Activated CD4-positive, alpha-beta T cell treated with anti-CD3 and anti-CD28 coated beads for 36 hours (primary cell): ENCODE measurements at places on chromosomes 12 and 14. TPM values are rescaled to one million over a fixed set of nuclear protein-coding genes. Genes with fewer than 3 reads are reported as not detected.

DNA sequence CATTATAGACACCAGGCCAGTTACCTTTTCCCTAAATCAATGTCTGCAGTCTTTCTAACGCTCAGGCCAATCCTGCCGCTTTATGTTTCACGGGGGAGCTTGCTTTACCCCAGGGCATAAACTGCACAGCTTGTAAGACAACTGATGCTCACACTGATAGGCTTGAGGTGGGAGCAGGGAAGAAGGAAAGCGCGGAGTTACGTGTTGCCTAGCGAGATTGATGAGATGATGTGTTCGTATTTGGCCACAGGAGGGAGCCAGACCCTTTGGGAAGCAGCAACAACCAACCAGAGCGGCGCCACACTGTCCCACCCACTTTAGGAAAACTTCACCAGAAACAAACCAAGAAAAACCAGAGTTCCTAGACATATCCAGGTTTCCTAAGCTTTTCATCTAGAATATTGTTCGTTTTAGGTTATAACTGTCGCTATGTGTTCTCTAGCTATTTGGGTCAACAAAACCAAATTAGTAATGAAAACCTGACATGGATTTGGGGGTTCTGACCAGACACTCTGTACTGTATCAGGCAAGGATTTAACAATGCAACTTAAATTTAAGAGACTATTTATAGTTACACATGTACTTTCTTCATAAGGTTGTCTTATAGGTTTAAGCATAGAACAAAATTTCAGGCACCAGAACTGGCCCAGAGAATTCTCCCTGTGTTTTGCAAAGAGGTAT lies 2.4 kb downstream of the IL26 start:
- DNase-seq: peak; percentile 85

DNA sequence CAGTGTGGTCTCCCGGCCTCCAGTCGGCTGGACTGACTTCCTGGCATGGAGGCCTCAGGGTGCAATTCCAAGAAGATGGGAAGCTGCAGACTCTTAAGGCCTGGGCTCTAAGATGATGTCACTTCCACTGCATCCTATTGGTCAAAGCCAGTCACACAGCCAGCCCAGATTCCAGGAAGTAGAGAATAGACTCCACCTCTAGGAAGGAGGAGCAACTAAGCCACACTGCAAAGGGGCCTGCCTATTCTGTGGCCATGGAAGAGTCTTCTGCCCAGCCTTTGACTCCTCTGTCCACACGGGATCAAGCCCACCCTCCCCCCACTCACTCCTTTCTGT lies 103.9 kb upstream of the RFLNA start:
- peak; percentile 14 for DNase-seq

Gene CCDC197
- total RNA-seq: 0.34 TPM

DNA sequence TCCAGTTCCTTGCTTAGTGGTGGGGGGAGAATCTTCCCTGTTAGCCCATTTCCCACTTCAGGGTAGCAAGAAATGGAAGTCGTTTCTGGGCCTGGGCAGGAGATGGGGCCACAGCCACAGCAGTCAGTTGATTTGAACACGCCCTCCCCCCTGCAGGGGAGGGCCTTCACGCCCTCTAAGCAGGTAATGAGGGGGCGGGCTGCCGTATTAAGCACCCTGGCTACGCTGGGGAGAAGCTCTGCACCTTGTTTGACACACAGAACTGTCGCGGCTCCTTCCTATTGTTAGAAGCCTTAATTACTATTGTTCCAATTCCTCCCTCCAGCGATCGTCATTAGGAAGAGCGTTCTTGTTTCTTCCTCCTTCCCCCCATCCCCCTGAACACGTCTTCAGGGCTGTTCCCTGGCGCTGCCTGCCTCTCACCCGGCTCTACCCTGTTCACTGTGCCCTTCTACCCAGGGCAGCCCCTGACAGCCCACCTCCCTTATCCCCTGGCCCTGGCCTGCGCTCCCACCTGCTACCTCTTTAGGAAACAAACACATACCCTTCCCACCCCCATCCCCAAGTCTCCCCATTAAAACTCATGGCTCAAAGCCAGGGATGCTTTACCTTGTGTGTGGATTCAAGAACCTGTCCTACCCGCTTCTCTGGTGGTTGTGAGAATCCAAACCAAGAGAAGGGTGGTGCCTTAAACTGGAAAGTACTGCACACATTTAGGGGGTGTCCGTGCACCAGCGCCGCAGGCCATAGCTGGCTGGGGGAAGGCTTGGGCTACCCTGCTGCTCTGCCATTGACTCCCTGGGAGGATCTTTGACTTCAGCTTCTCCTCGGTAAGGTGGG lies 137.6 kb downstream of the TSPAN9 start:
- DNase-seq: no peak

Gene OTOGL
- not detected for total RNA-seq

Gene BAG5
- total RNA-seq: 24.2 TPM

- DNase-seq: no peak
Observed at GRCh38 chr14:20644520-20644919, 3.0 kb upstream of the OR6S1 start.

Gene FGF23
- total RNA-seq: not detected

- DNase-seq: no peak
Observed at GRCh38 chr12:107411792-107412535, 273.6 kb upstream of the PWP1 start.

DNA sequence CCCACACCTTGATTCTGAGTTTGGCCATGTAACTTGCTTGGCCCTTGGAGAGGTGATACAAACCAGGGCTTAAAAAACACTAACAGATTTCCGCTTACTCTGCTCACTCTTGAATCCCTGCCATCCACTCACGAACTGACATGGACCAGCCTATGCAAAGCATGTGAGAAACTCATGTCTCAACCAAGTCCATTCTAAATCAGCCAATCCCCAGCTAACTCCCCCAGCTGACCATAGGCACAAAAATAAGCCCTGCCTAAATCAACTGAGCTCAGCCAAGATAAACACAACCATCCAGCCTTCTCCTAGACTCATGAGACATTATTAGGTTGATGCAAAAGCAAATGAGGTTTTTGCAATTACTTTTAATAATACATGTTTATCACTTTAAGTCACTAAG lies 353.9 kb upstream of the TBX3 start:
- DNase-seq: no peak

GRCh38 chr12:5407034-5407856 lies 24.7 kb upstream of the NTF3 start:
- DNase-seq: no peak

DNA sequence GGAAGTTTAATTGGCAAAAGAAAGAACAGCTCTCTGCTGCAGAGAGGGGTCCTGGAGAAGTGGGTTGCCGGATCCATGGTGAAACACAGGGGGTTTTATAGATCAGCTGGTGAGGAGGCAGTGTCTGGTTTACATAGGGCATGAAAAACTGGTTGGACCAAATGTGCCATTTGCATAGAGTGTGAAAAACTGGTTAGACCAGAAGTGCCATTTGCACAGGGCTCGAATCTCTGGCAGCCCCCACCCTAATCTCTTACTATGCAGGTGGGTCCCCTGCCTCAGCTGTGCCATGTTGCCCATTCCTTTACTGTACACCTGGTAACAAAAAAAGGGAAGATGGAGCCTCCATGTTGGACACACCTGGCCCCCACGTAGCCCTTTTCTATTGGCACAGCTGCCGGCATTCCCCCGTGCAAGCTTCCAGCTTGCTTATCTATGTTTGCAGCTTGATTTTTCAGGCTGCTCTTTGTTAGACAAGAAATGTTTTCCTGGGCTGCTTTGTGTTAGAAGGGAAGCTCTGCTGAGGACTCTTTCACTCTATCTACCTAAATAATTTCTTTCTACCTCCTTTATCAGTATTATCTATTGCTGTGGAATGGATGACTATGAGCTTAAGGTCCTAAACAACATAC lies 61.1 kb upstream of the TMEM132D start:
- no peak for DNase-seq

Gene ACSS3
- not detected for total RNA-seq

DNA sequence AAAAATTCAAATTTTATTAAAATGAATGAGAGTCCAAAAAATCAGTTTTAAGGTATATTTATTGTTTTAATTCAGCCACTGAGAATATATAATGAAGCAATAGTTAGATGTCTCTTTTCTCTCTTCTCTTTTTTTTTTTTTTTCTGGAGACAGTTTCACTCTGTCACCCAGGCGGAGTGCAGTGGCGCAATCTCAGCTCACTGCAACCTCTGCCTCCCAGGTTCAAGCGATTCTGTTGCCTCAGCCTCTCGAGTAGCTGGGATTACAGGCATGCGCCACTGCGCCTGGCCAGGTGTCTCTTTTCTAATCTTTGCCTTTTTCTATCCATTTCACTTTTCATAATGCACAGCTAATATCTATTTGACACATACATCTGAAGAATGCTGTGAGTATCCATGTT lies 307.1 kb upstream of the RGS6 start:
- DNase-seq: no peak

Gene SLC38A4
- total RNA-seq: not detected

GRCh38 chr14:89377544-89377943 lies 39.5 kb downstream of the FOXN3 start:
- DNase-seq: no peak

Gene GPX2
- not detected for total RNA-seq

Gene KRT6C
- total RNA-seq: not detected

Gene SLC24A4
- not detected for total RNA-seq

DNA sequence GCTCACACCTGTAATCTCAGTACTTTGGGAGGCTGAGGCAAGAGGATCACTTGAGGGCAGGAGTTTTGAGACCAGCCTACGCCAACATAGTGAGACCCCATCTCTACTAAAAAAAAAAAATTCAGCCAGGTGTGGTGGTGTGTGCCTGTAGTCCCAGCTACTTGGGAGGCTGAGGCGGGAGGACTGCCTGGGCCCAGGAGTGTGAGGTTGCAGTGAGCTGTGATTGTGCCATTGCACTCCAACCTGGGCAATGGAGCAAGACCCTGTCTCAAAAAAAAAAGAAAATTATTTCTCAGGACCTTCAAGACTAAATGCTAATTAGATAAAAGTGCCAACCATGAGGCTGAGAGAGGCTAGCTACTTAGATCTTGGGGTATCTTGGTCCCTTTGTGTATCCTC lies 23.5 kb downstream of the OTUB2 start:
- DNase-seq: no peak

DNA sequence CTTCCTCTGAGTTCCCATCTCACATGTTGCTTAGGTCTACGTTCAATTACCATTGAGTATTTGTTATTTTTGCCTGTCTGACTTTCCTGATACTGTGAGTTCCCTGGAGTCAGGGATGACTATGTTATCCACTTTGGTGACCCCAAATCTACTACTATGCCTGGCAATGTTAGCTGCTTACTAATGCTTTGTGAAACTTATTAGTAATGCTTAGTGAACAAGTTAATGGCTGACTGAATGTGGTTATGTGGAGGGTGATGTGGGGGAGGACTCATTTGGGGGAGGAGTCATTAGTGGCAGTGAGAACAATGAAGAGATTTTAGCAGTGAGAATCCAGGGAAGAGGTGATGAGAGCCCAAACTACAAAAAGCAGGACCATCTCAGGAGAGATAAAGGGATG lies 121.6 kb downstream of the KTN1 start:
- DNase-seq: no peak

Gene RPGRIP1
- 0.21 TPM for total RNA-seq

Gene FBLN5
- 4.7 TPM for total RNA-seq

- no peak for DNase-seq
Observed at GRCh38 chr14:51978681-51979085, 10.7 kb upstream of the RTRAF start.

DNA sequence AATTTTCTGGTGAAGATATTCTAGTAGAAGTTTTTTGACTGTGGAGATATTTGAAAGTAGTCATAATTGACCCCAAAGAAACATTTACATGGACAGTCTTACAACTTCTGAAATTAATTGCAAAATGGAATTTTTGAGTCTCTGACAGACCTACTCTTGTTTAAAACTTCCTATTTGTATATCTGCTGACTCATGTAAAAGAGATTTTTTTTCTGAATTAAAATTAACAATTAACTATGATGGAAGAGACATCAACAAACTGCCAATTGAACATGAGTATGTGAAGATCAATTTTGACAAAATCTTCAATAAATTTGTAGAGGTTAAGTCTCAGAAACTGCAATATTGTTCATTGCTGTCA lies 108.5 kb upstream of the MAX start:
- DNase-seq: no peak

DNA sequence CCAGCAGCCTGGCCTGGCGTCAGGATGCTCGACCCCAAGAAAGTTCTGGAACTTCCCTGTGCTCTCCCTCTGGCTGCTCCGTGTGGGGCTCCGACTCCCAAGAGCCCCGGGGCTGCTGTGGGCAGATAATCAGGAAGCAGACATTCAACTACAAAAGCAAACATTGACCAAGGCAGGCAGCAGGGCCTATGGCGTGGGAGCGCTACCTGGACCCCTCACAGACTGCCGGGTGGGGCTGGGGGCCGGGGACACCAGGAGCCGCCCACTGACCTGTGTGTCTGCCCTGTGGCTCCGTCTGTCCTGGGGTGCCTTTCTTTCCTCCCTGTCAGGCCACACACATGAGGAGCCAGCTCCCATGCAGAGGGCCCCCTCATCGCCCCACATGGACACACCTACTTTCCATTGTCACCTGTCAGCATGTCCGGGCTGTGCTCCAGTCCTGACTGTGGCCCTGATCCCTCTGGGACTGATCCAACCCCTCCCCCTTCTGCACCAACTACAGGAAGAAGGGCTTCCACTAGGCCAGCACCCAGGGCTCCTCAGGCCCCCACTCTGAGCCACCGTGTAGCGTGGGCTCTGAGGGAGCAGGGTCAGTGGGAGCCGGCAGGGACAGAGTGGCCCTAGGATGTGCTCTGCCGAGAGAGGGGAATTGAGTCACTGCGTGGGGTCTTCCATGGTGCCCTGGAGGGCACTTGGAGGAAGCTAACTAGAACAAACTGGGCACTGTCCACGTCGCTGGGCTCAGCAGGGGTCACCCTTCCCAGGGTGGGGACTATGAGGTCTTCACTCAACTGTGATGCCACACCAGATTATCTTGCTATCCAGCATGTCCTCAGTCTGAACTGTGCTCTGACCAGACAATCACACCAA lies 215.4 kb upstream of the C14orf180 start:
- no peak for DNase-seq

Gene KTN1
- total RNA-seq: 138 TPM

Gene NGB
- not detected for total RNA-seq

GRCh38 chr14:100839681-100840111 lies 13.8 kb downstream of the MEG3 start:
- no peak for DNase-seq

Gene GPR84
- 0.98 TPM for total RNA-seq
